T-cell (primary cell): ENCODE measurements at places on chromosomes 2 and 18. TPM values are rescaled to one million over a fixed set of nuclear protein-coding genes. Genes with fewer than 3 reads are reported as not detected.

GRCh38 chr2:45851111-45851510 is 199.6 kb downstream of the PRKCE start:
- H3K27ac ChIP-seq: no peak overlapping the region
- no peak overlapping the region for H3K4me3 ChIP-seq
- DNase-seq: no peak
- H3K4me1 ChIP-seq: no peaks in the 10 kb centered on the region
- no peaks in the 10 kb centered on the region for H3K36me3 ChIP-seq

GRCh38 chr2:119771331-119771730 is 11.6 kb downstream of the PTPN4 start:
- no peaks in the 10 kb centered on the region for H3K36me3 ChIP-seq
- no peak for DNase-seq
- no peaks in the 10 kb centered on the region for H3K27me3 ChIP-seq
- no peaks in the 10 kb centered on the region for H3K4me1 ChIP-seq
- H3K4me3 ChIP-seq: no peak overlapping the region
- H3K27ac ChIP-seq: no peak overlapping the region

CFC1 gene
- total RNA-seq: not detected

GPR148 gene
- not detected for total RNA-seq

NT5C1B gene
- total RNA-seq: not detected

CAPN14 gene
- 0.55 TPM for total RNA-seq
